ENCODE measurements at places on chromosomes 4 and X.

GRCh38 chr4:169996379-169997240 is 29.6 kb downstream of the MFAP3L start:
- no peak for DNase-seq

DNA sequence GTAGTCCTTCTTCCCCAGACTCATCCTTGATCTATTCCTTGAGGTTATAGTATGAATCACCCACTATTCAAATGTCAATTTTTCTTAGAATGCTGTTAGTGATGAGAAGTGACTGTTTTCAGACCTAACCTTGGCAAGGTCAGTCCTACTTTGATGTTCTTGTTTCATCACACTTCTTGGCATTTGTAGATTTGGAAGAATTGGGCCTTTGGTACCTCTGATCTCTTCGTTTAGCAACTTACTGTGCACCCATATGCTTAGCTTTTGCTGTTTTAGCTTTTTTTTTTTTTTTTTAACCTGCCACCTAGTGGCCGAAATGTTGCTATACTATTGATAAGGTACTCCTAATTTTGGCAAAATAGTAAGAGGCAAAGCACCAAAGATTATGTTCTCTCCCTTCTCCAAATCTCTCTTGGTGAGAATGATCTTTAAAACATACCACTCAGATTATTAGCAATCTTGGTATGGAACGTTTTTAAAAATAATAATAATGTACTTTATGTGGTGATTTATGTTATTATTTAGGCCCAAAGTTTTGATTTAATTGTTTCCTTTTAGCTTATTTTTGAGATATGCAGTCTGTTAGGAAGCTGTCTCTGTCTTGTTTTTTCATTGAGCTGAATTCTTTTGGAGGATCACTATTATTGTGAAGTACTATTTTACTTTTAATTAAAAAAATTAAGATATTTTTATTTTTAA is 16.6 kb downstream of the DCK start:
- no peak for DNase-seq

DNA sequence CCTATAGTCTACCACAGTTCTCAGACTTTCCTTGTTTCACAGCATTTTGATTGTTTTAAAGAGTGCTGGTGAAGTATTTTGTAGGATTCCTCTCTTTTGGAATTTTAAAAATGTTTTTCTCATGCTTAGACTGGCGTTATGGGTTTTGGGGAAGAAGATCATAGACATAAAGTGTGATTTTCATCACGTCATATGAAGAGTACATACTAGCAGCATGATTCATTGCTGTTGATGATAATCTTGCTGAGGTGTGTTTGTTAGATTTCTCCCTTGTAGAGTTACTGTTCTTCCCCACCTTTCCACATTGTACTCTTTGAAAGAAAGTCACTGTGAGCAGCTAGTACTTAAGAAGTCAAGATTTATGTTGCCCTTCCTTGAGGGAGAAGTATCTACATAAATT is 396.1 kb upstream of the GNPDA2 start:
- no peak for DNase-seq

DNA sequence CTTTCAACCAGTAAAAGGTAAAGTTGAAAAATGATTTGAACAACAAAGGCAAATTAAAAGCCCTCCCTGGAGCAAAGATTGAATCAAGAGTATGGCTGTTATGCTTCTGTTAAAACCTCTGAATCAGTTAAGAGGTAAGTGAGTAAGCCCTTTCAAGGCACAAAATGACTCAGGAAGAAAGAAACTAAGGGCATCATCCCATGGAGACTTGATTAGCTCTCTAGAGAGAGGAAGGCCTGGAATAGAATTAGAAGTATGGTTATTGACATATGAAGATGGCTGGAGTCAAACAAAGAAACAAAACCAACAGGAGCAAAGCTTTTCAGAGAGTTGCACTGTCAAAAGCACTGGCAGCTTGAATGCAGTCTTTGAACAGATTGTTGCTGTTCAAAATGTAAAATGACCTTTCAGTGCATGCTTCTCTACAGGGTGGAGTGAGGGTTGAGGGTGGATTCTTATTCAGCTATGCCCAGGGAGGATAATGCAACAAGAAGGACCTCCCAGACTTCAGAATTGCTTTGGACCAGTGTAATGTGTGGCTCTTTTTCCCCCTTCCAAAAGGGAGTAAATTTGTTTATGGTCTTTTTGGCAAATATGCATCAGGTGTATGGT is 365.5 kb downstream of the GBA3 start:
- DNase-seq: no peak

DNA sequence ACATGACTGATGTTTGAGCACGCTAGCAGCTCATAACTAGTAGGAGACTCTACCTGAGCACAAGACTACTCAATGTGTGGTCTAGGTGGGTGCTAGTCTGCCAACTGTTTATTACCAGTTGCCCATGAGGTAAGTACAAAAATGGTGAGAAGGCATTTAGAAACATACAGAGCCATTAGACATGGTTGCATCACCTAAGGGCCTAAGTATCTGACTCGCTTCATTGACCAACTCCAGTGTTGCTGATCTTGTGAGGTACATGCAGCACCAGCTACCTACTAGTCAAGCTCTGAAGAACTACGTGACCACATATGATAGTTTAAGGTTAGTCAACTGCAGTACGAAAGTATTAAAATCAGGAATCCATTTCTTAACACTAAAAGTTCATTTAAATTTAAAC is 39.9 kb downstream of the APBB2 start:
- DNase-seq: no peak

DNA sequence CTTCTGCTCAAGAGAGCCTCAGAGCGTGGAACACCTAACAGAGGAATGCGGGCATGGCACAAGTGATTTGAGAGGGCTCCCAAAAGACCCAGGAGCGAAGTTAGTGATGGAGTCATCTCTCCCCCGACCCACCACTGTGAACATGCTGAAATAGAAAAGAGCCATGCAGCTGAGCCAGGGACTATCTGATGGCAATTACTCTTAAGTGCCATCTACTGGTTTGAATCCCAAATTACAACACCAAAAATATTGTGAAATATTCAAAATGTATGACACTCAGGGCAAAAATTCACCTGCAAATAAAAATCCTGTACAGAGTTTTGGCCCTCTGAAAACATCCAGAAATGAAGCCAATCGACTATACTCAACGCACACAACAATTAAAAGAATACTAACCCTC is 2038.9 kb upstream of the ADGRL3 start:
- no peak for DNase-seq

GRCh38 chr4:175470131-175470530 is 341.9 kb downstream of the GPM6A start:
- DNase-seq: no peak

DNA sequence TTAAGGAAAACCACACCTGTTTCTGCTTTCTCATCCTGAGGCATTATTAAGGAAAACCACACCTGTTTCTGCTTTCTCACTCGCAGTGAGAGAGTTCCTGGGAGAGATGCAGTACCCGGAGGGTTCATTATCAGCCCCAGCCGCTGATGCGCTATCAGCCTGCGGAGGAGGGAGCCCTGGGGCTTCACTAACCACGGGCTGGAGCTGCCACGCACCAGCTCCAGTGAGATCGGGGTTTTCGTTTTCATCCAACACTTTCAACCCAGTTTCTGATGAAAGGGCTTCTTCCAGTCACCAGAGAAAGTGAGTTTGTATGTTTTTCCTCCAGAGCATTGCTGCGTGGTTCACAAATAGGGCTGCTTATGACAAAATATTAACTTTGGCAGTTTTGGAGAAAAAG is 93.2 kb upstream of the PRKX start:
- DNase-seq: no peak
